ENCODE measurements at places on chromosomes 7 and 10.
A peak's percentile ranks its signal among the peaks of the same experiment; 100 is the strongest.

- DNase-seq: no peak
Measured at GRCh38 chr10:62583876-62584615, 209.9 kb downstream of the ZNF365 start.

- no peak for DNase-seq
Measured at GRCh38 chr10:6958711-6959110, 378.6 kb upstream of the PRKCQ start.

DNA sequence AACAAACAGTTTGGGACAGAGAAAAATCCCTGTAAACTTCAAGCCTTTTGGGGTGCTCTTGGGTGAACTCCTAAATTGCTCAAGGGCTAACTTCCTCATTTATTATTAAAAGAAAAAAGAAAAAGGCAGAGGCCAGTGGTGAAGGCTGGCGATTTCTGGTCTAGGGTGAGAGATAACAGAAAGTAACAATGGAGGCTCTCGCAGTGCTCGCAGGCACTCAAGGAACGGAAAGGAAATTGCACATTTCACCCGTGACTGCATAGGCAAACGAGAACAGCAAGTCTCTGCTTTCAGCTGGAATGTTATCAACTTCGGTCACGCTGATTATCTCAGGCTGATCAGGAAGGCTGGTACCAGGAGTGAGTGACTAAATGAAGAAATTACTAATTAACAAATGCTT, 70.7 kb downstream of the PRKAG2 start:
- DNase-seq: no peak

- no peak for DNase-seq
Measured at GRCh38 chr10:53403688-53404087, 631.1 kb upstream of the MBL2 start.

- DNase-seq: peak; percentile 79
Measured at GRCh38 chr7:36670585-36671431, 53.5 kb downstream of the AOAH start.

GRCh38 chr7:26664274-26664673, 200.1 kb downstream of the SKAP2 start:
- no peak for DNase-seq

DNA sequence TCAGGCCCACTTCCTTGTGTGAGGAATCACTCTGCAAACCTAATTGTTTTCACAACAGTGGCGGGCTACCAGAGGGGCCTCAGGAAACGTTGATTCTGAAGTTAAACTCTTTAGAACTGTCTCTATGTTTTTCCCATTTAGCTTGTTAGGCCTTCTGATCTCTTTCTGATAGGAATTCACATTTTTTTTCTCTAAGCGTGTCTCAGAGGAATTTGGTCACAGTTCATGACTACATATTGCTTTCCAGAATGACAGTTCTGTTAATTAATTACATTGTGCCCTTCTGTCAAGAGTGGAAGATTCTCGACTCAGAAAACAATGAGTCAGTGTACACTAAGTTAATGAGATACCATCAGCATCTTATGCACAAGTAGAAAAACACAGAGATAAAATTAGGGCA, 469.2 kb upstream of the C7orf33 start:
- no peak for DNase-seq

- DNase-seq: no peak
Measured at GRCh38 chr7:40162516-40162915, 27.7 kb downstream of the SUGCT start.

- no peak for DNase-seq
Measured at GRCh38 chr10:85864868-85865526, 501.6 kb downstream of the GRID1 start.

GRCh38 chr10:109393425-109393824, 529.9 kb downstream of the XPNPEP1 start:
- DNase-seq: no peak

DNA sequence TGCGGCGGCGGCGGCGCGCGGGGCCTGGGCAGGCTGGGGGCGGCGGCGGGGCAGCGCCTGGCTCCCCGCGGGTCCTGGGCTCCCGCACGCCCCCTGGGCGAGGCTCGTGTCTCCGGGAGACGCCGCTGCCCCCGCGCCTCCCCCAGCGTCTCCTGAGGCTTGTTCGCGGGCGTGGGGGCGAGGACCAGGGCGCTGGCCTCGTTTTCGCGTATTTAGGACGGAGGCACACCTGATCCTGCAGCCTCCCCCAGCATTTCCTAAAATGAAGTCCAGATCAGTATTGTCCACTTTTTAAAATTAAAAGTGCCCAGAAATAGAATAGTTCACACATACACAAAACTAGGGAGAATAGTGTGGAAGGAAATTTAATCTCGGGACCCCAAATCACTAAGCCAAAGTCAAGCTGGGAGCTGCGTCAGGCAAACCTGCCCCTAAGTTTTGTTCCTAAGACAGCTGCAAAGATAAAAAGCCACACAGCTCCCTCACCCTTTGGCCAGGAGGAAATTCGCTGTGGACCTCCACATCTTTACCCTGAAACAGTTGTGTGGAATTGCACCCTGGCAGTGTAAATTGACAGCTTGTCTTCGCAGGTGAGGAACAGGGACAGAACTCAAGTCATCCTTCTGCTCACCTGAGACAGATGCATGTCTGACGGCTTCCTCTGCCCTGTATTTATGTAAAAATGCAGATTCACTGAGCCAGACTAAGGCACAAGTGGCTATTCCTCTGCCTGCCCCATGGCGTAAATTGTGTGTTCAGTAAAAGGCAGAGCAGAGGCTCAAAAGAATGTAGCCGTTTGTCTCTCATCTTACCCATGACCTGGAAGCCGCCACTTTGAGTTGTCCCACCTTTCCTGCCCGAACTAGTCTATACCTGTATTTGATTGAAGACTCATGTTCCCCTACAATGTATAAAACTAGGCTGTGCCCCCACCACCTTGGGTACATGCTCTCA, 740 bp downstream of the GALNT11 start:
- DNase-seq: no peak

- DNase-seq: no peak
Measured at GRCh38 chr10:23345861-23346260, 1.3 kb upstream of the C10orf67 start.

DNA sequence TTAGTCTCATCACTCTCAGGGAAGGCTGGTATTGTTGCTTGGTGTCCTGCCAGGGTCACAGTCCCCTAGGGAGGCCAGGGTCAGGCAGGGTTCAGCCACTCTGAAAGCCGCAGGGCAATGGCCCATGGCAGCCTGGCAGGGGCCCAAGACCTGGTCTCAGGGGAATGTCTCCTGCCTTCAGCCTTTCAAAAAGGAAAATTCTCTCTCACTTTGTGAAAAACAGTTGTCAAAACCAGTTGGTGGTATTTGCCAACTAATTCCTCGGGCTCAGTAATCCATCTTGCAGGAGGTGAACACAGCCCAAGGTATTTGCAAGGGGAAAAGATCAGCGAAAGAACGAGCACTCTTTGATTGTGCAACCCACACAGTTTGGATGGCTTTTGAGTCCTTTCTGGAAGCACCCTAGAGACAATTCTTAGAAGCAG, 101.5 kb downstream of the JCAD start:
- no peak for DNase-seq

DNA sequence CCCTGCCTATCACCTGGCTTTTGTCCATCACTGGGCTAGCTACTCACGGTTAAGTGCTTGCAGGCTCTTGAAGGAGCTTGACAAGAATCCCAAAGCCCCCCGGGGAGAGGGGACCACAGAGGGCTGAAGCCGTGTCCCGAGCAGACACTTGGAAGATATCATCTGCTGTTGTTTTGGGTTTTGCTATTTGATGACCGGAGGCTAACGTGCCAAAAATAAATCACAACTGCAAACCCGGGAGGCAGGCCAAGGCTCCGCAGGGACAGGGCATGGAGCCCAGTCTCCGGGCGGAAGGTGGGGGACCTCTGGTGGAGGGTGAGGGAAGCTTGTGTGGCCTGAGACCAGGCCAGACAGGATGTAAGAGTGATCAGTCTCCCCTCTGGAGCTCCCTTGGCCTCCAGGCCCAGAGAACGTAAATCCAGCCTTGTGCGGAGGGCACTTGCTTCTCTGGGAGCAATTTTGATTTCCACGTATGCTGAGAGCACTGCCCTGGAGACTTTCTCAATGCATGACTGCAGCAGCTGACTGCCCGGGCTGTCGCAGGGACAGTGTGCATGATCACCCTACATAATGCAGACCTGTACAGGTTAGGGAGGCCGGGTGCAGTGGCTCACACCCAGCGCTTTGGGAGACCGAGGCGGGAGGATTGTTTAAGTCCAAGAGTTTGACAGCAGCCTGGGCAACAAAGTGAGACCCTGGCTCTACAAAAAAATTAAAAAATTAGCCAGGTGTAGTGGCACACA, at the start of gene PHKG1:
Gene PHKG1 (minus strand): TSS at position 164 of the 743 bp plus-strand sequence. CDS start 4,011 bp downstream, outside the sequence.
- DNase-seq: peak; percentile 20

GRCh38 chr10:111004016-111004415, 72.8 kb upstream of the ADRA2A start:
- DNase-seq: no peak

DNA sequence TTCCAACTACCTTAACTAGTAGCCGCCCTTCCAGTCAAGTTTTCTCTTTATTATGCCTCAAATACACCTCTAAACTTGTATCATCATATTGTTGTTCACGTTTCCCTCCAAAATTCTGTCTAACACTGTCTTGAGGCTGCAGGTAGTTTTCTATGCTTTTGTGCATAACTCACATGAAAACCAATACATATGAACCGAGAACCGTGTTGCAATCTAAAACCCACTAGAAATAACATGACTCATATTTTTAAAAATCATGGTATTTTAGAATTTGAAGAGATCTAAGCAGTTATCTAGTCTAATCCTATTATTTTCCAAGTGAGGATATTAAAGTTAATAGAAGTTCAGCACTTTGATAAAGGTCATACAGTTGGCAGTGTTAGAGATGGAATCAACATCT, 18.2 kb downstream of the LIPF start:
- DNase-seq: no peak

DNA sequence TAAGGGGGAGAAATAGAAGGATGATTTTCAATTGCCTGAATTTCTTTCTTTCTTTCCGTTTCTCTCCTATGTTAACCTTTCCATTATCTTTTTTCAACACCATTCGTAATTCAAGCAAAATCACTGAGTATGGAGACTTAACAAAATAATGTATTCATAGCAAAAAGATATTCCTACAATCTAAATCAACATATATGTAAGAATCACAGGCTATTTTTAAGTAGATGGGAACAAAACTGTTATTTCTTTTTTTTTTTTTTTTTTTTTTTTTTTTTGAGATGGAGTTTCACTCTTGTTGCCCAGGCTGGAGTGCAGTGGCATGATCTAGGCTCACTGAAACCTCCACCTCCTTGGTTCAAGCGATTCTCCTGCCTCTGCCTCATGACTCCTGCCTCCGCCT, 27.2 kb upstream of the JMJD1C start:
- DNase-seq: no peak

DNA sequence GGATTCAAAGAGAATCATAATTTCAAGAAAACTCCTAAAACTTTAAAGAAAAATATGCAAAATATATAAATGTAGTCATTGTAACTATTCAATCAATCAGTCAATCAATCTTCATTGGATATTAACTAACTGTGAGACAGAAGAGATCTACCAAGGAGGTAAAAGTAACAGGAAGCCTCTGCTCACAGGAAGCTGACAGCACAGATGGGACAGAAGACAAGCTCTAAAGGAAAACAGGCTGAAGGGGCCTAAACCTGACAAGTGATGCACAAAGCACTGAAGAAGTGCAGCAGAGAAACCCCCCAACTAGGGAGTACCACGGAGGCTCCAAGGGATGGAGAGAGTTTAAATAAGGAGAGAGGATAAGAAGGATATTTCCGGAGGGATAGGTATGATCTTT, 173.0 kb downstream of the SKAP2 start:
- no peak for DNase-seq

DNA sequence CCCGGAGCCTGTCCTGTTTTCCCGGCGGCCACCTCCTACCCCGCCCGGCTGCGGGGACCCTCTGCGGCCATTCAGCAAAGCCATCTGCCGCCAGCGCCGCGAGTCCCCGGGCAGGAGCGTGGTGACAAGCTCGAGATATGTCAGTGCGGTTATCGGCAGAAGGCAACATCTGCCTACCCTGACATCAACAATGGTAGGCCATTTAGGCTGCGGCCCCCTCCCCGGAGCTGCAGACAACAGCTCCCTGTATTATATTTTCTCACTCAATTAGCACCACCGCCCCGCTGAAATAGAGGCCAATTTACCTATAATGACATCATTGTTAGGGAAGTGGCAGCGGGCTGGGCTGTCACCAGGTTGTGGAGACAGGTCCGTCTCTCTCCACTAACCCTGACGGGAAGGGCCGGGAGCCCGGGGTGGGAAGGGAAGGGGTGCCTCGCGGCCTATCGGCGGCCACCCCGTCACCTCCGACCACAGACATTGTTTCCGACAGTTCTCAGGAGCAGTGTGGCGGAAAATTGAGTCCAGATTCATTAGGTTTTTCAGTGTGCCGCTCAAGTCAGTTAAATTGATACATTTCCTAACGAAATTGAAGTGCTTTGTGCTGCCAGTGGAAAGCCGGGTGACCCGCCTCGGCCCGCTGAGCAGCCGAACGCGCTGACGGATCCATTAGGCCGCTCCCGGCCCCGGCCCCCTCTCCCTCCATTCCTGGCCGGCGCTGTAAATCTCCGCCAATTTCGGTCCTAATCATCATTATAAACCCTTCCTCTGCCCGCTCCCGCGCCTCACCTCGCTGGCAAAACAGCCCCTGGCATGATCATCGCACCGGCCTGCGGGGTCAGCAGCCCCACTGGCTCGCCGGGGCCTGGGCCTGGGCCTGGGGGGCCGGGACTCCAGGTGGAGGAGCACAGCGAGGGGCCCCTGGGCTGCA, 43.0 kb downstream of the UNCX start:
- no peak for DNase-seq

- no peak for DNase-seq
Measured at GRCh38 chr10:97664282-97664850, 22.7 kb downstream of the AVPI1 start.

Measured in LoVo (cell line).